ENCODE measurements at places on chromosomes 3 and 15.

GRCh38 chr3:153625506-153625905, 463.5 kb downstream of the RAP2B start:
- no peak for DNase-seq

DNA sequence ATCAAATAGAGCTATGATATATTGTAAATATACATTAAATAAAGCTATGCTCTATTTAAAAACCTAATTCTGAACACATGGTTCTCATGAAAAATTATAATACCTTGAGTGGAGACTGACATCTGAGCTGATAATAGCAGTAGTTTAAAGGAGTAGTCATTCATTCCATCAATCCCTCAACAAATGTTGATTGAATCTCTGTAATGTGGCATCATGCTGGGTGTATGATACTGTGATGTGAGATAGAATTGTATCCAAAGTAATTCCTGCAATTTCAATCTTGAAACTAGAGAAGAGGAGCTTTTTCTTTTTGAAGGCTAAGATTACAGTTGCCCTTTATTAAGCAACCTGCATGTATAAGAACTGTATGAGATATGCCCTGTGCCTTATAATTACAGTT, 63.1 kb downstream of the ADAMTSL3 start:
- DNase-seq, result no peak

DNA sequence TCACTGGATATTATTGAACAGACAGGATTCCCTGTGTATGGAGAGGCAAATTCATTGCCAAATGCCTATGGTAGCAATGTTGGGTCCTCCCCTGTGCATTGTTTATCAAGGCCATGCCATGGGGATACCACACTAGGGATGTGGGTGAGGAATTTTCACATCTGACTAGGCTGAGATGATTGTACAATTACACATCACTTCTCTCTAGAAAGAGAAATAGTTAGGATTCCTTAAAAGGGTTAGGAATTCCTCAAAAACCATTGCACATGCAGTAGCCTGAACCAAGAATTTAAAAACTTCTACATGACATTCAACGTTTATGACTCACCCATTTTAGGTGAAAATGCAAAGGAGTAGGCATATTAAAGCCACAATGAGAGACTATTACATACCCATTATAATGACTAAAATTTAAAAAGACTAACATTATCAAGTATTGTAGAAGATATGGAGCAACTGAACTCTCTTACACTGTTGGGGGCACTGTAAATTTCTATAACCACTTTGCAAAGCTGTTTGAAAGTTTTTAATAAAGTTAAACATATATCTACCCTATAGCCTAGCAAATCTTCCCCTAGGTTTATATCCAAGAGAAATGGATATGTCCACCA, 175.9 kb downstream of the THRB start:
- DNase-seq, result no peak

DNA sequence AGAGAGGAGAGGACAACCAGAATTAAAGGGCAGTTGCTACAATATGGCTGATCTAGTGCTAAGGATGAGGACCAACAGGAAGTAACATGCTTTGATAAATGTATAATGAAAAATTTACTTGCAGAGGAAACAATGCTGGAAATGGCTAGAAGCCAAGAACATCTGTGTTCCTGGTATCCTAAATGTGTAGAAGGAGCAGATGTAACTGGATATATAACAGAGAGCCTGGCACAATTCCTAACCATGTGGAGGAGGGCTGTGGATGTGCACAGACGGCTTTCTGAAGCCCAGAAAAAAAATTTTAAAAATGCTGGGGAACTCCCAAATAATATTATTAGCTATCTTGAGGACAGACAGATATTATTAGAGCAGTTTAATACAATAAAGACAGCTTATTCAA, 159.4 kb upstream of the GBE1 start:
- no peak for DNase-seq

DNA sequence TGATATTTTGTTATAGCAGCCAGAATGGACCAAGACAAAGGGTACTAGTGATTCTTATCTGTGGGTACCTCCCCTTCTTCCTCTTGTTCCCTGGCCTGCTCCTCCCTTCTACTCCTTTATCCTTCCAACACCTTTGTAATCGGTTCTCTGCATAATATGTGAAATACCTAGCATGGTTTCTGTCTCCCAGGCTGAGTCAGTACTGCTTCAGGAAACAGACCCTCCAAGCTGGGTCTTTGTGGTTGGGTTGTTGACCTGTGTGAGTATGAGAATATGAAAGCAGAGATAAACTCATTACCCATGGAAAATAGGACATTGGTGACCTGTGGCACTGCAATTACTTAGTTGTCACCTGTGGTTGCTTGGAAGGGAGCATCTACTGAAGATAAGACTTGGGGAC, 69.3 kb upstream of the KLF13 start:
- no peak for DNase-seq

GRCh38 chr15:56327721-56328502, 37.3 kb upstream of the TEX9 start:
- no peak for DNase-seq

DNA sequence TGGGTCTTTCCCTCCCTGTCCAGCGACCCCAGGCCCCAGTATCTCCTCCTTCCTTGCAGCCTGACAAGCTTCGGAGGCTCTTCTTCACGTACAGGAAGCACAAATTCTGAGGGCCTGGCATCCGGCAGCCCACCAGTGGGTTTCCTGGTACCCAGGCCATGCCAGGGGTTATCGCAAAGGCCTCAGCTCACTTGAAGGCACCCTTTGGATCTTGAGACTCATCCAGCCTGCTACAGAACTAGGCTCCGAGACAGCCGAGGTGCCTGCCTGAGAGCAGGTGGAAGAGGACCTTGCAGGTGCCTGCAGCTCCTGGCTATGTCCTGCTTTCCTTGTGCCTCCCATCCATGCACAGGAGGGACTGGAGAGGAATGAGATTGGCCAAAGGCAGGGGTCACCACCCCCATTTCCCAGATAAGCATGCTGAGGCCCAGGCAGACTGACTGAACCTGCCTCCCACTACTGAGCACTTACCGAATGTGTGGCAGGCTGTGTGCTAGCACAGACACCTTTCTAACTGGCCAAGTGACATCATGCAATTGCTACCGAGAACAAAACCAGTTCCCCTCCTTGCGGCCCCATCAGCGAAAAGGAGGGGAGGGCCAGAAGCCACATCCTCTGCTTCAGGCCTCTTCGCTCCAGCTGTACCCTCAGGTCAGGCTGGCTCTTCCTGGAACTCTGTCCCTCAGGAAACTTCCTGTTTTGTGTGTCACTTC, 11.2 kb downstream of the SH2D7 start:
- peak; percentile 67 for DNase-seq

DNA sequence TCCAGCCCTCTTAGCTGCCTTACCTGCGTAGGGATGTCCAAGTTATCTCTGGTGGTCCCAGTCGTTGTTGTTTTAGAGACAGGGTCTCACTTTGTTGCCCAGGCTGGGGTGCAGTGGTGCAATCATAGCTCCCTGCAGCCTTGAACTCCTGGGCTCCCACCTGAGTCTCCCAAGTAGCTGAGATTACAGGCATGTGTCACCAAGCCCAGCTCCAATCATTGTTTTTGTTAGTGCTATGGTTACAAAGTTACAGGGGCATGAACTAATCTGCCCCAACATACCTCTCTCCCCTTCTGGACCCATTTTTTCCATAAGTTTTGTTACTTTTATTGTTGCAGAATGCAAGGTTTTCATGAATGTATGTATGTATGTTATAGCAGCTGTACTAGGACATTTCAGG, 54.7 kb downstream of the CTDSPL2 start:
- no peak for DNase-seq

DNA sequence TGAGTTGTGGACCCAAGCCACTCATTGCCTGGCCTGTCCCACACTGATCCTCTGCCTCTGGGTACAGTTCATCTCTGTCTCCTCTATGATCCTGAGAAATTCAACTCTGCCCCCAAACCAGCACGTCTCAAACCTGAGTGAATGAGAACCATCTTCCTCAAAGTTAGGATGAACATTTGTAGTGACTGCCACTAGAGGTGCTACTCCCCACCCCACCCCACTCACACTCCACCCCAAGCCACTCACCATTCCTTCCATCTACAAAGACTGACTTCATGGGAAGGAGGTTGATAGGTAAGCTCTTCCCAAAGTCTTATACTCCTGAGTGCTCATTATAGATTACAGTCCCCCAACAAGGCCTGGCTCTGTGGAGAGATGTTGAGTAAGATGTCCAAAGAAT, 43.8 kb downstream of the NEK10 start:
- DNase-seq, result no peak

- no peak for DNase-seq
Observed at GRCh38 chr3:116667791-116668190, 41.8 kb upstream of the TUSC7 start.

Data from activated naive CD8-positive, alpha-beta T cell treated with anti-CD3 and anti-CD28 coated beads for 36 hours (primary cell).